ENCODE measurements at places on chromosomes 3 and 15.

DNA sequence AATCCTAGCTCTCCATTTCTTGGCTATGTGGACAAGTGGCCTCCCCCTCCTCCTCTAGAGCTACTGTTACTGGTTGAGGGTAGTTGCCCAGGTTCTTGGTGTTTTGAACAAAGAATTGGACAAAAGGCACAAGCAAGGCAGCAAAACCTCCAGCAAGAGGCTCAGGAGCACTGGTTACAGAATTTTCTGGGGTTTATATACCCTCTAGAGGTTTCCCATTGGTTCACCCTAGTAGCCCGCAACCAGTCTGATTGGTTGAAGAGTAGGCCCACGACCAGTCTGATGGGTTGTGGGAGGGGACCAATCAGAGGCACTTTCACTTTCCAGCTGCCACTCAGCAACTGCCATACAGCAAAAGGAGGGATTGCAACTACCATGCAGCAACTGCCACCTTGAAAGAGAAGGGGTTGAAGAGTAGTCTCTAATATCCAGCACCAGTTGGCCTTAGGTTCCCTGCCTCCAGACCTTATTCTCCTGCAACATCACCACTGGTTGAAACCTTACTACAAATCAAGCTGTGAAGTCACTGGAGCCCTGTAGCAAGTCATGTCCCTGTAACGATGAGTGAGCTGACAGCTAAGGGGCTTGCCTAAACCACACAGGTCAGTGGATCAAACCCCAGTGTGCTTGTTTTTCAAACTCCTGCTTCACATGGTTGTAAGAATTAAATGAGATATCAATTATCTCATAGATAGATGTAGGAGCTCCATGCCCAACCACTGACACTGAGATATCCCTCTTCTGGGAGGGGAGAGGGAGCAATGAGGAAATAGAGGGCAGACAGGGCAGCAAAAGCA lies 2.9 kb upstream of the C15orf39 start:
- peak; percentile 37 for DNase-seq

DNA sequence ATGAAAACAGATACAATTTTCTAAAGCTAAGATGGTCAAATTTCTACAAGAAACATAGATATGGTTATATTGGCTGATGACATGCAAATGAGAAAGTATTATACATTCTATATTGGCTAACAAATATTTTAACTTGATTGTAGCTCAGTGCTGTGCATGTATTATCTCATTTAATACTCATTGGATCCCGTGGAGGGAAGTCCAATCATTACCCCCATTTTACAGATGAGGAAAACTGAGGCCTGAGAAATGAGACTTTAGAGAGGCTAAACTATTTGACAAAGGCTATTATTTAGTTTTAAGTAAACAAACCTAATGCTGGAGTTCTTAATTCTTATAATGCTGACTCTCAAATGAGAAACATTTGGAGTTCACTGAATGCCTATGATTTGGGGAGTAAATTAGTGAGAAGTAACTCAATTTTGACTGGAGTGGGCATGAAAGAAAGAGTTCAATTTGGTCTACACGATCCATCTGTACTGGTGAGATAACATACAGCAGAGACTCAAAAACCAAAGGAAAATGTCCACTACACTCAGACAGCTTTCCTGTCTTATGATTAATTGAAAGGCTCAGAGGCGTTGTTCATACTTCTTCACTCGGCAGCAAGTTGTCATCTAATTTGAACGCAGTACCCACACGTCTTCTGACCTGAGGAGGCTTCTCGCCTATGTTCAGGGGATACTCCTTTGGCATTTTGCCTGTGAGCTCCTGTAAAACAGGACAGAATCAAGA lies 72.2 kb upstream of the LMOD3 start:
- no peak for DNase-seq

GRCh38 chr3:136658946-136659682 lies 93.1 kb downstream of the STAG1 start:
- DNase-seq, result no peak

GRCh38 chr15:29568840-29569532 lies 253.3 kb downstream of the TJP1 start:
- peak; percentile 6 for DNase-seq

GRCh38 chr15:36796161-36796560 lies 216.7 kb downstream of the CDIN1 start:
- DNase-seq, result no peak

DNA sequence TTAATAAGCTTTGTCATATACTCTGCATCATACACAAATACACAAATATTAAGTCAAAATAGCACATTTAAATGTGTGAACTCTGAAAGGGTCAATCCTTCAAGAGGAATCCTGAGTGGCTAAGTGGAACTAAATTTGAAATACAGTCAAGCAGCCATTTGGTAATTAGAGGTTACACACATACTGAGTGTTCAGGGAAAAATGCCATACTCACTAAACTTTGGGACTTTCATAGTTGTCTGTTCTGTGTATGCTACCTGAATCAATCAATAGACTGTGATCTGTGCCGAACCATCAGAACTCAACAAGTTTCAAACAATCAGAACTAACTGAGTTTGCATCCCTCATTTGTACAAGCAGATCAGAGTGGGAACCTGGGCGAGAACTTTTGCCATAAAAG lies 15.3 kb downstream of the ANKRD28 start:
- DNase-seq, result no peak

GRCh38 chr3:144308396-144308795 lies 336.8 kb downstream of the DIPK2A start:
- no peak for DNase-seq

- no peak for DNase-seq
Measured at GRCh38 chr3:27479806-27480543, 4.2 kb downstream of the SLC4A7 start.

GRCh38 chr3:78481050-78481449 lies 1286.7 kb downstream of the ROBO1 start:
- DNase-seq, result no peak

DNA sequence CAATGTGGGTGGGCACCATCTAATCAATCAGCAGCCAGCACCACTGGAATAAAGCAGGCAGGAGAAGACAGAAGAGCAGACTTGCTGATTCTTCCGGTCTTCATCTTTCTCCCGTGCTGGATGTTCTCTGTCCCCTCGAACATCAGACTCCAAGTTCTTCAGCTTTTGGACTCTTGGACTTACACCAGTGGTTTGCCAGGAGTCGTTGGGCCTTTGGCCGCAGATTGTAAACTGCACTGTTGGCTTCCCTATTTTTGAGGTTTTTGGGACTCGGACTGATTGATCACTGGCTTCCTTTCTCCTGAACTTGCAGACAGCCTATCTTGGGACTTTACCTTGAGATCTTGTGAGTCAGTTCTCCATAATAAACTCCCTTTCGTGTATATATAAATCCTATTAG lies 292.8 kb downstream of the BCHE start:
- DNase-seq, result no peak

- no peak for DNase-seq
Measured at GRCh38 chr15:68387381-68388143, 44.4 kb downstream of the ITGA11 start.

DNA sequence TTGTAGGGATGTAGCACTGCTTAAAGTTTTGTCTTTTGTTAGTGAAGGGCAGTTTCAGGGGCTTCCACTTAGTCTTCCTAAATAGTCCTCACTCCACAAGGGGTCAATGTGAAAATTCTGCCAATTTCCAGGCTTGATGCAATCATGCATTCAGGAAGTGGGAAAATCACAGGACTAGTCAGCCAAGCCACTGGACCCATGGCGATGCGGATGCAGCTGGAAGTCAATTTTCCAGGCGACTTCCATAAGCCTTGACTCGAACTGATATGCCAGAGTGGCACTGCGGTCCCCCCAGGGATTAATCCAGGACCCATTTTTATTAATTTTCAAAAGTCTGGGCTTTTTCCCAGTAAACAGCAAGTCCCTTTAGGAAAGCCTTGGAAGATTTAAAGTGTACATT lies 26.1 kb downstream of the GBE1 start:
- no peak for DNase-seq

- no peak for DNase-seq
Measured at GRCh38 chr3:191244242-191244867, 45.3 kb downstream of the OSTN start.

All from stimulated activated CD4-positive, alpha-beta T cell treated with anti-CD3 and anti-CD28 coated beads, Interleukin-15, amount 100 ng/mL, for 24 hours (primary cell).